ENCODE measurements at places on chromosomes 12 and 14.
A peak's percentile ranks its signal among the peaks of the same experiment; 100 is the strongest.

- no peak for DNase-seq
These were observed 247.7 kb upstream of the SFSWAP start for GRCh38 chr12:131463174-131463573.

DNA sequence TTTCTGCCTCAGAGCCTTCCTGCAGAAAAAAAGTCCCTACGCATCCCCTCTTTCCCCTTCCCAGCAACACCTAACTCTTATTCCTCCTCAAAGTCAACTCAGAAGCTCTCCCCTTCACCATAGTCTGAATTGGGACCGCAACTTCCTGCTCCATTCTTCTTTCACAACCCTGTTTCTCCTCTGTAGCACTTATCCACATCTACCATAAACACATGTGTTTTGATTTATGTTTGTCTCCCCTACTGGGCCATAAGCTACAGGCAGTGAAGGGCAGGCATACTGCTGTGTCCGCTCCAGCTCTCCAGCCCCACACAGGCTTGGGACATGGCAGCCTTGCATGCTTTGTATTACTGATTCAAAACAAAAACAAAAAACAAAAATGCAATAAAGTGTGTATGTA is 5.9 kb downstream of the SDR9C7 start:
- DNase-seq: no peak

- DNase-seq: no peak
These were observed 136.3 kb downstream of the AEBP2 start for GRCh38 chr12:19575337-19576243.

- DNase-seq: no peak
These were observed 312.8 kb upstream of the SLC16A7 start for GRCh38 chr12:59282999-59283398.

DNA sequence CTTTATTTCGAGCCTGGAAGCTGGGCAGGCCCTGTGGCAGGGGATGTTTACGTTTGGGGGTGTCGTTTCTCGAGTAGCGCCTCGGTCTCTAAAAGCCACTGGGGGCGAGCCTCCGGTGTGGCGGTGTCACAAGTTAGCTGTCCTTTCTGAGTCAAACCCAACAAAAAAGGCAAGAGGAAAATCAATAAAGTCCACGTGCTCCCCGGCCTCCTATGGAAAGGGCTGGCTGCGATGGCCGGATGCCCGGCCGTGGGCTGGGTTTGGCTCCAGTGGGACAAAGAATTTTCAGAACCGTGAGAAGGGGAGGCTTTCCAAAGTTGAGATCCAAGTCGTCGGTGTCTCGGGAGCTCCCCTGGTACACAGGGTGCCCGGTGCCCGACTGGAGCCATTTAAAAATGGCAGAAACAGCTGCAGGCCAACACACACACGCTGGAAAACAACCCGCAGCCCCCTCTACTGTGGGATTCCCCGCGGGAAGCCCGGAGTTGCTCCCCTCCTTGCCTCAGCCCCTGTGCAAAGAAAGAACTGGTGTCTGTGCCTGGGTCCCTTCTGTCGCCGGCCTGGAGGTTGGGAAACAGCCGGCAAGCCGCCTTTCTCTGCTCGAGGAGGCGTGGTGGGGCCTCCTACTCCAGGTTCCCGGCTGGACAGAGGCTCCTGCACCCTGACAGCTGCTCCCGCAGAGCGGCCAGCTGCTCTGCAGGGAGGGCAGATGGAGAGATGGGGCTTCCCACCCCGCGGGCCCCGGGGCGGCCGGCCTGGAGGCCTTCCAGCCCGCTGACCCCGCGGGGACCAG is 1.9 kb downstream of the BCL7A start:
- DNase-seq: no peak

GRCh38 chr12:55929306-55929791 is 1.6 kb upstream of the DGKA start:
- peak; percentile 70 for DNase-seq

DNA sequence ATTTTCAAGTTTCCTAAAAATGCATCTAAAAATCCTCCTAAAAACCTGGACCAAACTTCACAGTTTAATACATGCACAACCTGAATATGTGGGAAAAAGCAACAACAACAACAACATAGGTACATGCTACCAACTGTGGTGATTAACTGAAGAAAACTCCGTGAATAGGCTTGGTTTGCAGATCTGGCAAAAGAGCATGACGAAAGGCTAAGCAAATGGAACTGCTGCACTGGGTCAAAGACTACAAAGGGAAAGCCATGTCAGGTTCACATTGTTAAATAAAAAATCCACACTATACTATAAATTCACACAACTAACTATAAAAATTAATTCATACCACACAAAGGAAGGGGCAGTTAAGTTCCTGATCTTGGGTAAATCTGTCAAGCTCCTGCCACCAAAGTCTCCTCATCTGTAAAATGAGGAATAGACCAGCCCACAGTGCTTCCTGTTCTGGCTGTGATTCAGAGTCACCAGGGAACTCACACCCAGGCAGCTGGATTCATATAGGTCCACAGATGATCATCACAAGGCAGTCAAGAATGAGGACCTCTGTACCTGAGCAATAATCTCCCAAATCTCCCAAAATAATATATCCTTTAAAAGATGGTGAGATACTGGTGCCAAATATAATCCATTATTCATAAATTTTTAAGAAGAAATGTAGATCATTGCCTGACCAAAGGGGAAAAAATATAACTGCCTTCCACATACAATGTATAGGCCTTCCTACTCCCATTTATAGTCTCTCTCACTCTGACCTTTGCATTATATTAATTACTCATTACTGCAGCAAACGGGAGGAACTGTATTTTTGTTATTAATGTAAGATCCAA is 7.0 kb downstream of the CORO1C start:
- DNase-seq: no peak

DNA sequence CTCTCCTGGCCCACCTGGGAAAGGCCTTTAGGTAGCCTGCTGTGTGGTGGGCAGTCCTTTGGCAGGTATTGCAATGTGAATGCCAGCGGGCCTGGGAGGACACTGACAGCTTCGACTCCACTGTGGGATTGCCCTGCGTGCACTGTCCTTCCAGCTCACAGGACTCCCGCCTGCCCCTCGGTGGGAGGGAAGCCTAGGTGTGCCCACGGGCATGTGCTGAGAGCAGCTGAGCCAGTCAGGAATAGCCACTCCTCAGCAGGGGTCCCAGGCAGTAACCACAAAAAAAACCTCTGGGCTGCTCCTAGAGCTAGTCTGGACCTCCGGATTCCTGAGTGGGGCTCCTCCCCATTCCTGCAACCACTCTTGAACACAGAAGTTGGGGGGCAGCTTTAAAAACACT is 278.2 kb downstream of the FOXN3 start:
- no peak for DNase-seq

DNA sequence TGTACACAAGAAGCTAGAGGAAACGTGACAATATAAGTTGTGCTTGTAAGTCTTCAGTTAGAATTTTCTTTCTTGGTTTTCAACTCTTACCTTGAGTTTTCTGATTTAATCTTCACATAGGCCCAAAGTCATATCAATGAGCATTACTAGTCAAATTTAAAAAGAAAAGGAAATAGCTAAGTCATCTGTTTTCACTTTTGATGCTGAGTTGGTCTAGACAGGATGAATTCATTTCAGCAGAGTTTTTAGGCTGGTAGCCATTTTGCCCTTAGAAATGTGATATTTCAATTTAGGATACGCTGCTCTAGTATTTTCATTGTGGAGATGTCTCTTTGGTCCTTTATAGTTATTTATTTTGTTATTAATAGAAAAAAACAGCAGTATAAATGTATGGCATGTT is 44.6 kb upstream of the KRAS start:
- DNase-seq: no peak

DNA sequence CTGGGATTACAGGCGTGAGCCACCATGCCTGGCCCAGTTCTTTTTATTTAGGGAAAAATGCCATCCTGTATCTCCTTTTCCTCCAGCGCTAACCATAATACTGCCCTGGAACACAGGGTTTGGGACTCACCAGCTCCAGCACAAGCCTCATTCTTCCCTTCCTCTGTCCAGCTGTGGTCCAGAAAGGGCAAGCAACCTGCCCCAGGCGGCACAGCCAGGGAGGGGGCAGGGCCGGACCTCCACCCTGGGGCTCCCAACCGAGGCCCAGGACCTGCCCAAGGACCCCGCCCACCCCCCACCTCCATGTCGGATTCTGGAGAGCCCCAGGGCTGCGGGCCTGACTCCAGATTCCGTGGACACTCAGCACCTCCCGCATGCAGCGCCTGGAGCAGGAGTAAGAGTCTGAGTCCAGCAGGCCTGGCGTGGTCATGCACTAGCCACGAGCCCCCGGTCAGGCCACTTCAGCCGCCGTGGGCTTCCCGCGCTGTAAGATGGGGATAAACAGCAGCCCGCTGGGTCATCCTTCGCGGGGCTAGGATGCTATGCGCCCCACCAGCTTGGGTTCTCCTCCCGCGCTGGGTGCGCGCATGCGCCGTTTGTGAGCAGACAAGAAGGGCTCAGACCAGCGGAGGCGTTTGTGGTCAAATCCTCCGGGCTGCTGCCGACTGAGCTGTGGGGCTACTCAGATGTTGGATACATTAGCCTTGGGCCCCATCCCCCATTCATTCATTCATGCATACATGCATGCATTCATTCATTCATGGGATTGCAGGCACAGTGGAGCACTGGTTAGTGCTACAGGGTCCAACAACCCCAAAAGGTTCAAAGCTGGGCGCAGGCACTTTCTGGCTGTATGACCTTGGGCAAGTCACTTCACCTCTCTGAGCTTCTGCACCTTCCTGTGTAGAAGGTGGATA is 16.3 kb downstream of the TMEM119 start:
- no peak for DNase-seq

GRCh38 chr12:66589095-66589494 is 89.8 kb downstream of the GRIP1 start:
- no peak for DNase-seq

DNA sequence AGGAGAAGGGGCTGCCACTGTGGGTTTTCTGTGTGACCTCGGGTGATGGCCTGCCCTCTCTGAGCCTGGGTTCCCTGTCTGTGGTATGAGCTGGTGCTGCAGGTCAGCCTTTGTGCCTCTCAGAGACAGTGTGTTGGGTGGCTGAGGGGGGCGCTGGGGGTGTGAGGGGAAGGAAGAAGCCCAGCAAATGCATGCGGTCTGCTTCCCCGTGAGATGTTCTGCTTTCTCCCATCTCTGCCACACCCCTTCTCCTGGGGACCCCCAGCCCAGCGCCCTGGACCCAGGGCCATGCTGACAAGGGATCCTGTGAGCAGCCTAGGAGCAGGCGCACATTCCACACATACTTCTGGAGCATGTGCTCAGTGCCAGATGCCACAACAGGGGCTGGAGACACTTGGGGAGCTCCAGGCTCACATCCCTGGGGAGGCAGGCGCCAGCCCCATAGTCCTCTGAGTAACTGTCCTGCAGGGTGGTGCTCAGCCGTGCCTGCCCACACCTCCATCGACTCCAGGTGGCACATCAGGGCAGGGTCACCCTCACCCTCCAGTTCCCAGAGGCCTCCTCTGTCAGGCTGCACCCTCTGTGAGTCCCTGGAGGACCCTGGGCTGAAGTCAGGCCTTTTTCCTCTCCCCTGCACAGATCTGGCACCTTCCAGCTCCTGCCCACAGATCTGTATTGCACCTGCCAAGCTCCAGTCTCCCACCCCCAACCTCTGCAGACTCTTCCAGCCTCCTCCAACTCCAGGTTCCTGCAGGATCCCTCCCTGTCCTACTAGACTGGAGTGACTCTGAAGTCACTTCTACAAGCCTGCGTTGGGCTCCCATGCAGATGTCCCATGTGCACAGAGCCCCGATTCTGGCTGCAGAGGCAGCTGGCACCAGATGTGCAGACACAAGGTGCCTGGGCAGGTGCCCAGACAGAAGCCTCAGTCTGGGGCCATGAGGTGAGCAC is 205.6 kb downstream of the KIF26A start:
- DNase-seq: no peak

DNA sequence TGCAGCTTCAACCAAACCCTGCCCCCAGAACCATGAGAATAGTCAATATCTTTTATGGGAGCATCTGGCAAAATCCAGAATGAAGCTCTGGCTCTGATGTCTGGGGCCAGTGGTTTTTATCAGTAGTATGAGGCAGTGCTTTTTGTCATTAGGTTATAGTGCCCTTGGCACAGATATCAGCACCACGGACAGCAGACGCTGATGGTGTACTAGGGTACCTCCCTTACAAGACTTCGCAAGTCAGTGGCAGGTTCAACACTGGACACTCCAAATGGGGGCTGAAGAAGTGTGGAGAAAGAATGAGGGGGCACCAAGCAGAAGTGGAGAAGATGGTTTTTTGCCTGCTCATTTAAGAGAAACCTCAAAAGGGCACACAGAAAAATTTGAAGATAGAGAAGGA is 68.2 kb upstream of the E2F7 start:
- DNase-seq: no peak

GRCh38 chr14:68513137-68513536 is 279.7 kb downstream of the ZFP36L1 start:
- no peak for DNase-seq

DNA sequence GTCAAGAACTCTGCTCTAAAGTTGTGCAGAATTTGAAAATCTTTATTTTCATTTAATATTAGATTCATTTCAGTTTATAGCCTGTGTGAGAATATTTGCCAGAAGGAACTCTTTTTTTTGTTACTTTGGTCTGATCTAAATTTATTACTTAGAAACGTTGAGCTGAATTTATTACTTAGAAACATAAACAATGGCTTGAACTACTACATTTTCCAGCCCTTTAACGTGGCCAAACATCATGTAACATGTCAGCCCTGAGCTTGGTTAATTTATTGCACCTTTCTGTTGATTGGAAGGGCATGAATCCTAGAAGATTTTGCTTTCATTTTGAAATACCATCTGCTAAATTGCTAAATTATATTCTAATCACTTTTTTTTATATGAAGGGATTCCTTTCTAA is 241.4 kb downstream of the TMEM117 start:
- DNase-seq: no peak

- DNase-seq: no peak
These were observed 130.5 kb downstream of the ACSS3 start for GRCh38 chr12:81208187-81208911.

DNA sequence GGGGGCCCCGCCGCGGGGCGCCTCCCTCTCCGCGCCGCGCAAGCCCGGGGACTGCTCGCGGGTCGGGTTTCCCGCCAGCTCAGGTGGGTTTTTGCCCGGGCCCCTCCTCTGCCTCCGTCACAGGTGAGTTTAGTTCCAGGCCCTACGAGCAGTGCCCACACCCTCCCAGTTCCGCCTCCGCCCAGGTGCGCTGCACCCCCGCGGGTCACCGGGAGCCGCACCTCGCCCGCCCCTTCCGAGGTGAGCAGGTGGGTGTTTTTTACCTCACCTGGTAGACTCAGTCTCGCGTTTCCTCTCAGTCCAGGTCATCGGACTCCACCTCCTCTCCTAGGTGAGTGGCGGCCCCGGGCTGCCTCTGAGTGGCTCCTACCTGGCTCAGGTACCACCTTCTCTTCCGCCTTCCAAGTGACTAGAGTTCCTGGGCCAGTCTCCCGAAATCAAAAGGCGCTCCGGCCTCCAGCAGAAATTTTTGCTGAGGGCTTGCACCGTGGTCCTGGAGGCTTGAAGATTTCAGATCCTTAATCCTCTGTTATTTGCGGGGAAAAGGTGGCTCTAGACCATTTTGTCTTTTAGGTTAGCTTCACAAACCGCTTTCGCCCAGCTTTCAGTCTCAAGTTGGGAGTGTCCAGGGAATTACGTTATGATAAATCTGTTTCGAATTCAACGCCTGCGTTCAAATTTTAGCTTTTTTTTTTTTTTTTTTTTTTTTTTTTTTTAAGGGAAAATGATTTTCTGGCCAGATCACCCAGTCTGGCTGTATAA is at the start of gene TMEM30B:
TMEM30B (minus strand) TSS at position 153 of the 762 bp plus-strand sequence. CDS start 191 bp downstream, outside the sequence.
- peak; percentile 8 for DNase-seq

All from stimulated activated CD8-positive, alpha-beta memory T cell treated with anti-CD3 and anti-CD28 coated beads, Interleukin-4, amount 100 ng/mL, for 24 hours (primary cell).